ENCODE measurements at places on chromosomes 3 and 15.
A peak's percentile ranks its signal among the peaks of the same experiment; 100 is the strongest.

- peak; percentile 21 for DNase-seq
- H3K27ac ChIP-seq = peak overlapping the region; percentile 39
- H3K4me1 ChIP-seq = peaks cover 10% of the 10 kb centered on the region
Observed at GRCh38 chr3:181794011-181794790, 82.5 kb downstream of the SOX2 start.

DNA sequence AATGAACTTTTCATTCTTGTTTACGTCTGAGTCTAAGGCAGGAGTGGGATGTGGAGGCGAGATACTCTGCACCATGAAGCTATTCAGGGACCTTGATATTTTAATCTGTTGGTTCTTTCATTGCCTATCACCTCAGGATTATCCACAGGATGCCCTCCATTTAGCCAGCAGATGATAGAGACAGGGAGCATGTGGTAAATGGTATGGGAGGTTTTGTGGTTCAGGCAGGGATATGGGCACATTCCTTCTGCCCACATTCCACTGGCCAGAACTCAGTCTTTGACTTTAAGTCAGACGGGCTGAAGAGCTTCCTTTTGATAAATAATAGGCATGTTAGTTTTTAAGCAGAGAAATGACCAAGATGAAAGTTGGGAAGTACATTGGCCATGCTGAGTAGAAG lies 548.0 kb upstream of the CCDC54 start:
- H3K4me1 ChIP-seq = peaks cover 11% of the 10 kb centered on the region
- H3K27ac ChIP-seq = no peak overlapping the region
- no peak overlapping the region for H3K4me3 ChIP-seq
- no peaks in the 10 kb centered on the region for H3K27me3 ChIP-seq
- no peak for DNase-seq
- no peaks in the 10 kb centered on the region for H3K36me3 ChIP-seq

DNA sequence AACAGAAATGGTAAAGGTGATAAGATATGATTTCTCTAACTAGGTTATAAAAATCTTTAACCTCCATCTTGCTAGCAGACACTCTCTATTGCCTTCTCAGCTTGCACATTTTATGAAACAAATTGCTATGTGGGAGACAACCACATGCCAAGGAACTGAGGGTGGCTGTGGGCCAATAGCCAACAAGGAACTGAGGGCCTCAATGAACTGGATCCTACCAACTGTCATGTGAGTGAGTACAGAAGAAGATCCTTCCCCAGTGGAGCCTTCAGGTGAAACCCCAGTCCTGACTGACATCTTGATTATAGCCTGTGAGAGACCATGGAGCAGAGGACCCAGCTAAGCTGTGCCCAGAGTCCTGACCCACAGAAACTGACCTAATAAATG lies 129.2 kb upstream of the LRIG1 start:
- DNase-seq = no peak
- H3K4me1 ChIP-seq = peaks cover 12% of the 10 kb centered on the region
- H3K27me3 ChIP-seq = no peaks in the 10 kb centered on the region
- H3K36me3 ChIP-seq = no peaks in the 10 kb centered on the region
- no peak overlapping the region for H3K27ac ChIP-seq

GRCh38 chr3:52090131-52090932 lies 34.0 kb upstream of the DUSP7 start:
- no peak for DNase-seq
- peaks cover 7% of the 10 kb centered on the region for H3K36me3 ChIP-seq
- H3K27me3 ChIP-seq = no peaks in the 10 kb centered on the region
- H3K4me3 ChIP-seq = no peak overlapping the region

- no peaks in the 10 kb centered on the region for H3K36me3 ChIP-seq
- H3K4me3 ChIP-seq = no peak overlapping the region
- H3K27me3 ChIP-seq = no peaks in the 10 kb centered on the region
- DNase-seq = no peak
- no peak overlapping the region for H3K27ac ChIP-seq
- H3K4me1 ChIP-seq = peaks cover 12% of the 10 kb centered on the region
Observed at GRCh38 chr3:102180280-102180931, 254.4 kb upstream of the ZPLD1 start.

DNA sequence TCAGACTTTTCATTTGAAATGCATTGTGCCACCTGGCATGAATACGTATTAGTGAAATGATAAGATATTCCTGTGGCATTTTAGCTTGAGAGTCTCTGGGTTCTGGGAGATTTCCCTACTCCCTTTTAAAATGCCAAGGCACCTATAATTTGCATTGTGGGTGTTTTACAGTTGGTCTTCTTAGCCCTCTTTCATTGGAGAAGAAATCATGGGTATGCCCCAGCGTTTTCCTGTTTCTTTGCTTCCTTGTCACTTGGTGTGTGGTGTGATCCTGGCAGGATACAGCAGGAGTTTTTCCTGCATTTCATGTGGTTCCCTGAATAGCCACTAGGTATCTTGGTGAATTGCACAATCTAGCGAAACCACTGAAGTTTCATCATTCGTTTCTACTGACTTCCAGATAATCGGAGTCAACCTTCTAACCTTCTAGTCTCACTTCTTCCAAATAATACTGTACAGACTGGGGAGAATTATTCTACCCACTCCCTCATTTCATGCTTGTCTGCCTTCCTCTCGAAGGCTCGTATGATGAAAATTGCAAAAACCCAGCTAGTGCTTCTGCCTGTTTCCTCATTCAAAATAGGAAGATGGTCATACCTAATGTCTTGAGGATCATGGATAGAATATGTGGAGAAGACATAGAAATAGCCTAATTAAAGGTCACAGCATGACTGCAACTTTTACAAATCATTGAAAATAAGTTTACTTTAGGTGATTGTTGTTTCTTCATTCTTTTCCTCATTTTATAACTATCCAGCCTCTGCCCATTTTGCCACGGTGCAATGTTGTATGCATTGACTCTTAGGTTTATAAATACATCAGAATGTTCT lies 2.6 kb downstream of the BHLHE40 start:
- H3K27me3 ChIP-seq = peaks cover 58% of the 10 kb centered on the region
- H3K4me1 ChIP-seq = peaks cover 31% of the 10 kb centered on the region
- H3K27ac ChIP-seq = no peak overlapping the region
- no peak for DNase-seq
- H3K4me3 ChIP-seq = no peak overlapping the region

DNA sequence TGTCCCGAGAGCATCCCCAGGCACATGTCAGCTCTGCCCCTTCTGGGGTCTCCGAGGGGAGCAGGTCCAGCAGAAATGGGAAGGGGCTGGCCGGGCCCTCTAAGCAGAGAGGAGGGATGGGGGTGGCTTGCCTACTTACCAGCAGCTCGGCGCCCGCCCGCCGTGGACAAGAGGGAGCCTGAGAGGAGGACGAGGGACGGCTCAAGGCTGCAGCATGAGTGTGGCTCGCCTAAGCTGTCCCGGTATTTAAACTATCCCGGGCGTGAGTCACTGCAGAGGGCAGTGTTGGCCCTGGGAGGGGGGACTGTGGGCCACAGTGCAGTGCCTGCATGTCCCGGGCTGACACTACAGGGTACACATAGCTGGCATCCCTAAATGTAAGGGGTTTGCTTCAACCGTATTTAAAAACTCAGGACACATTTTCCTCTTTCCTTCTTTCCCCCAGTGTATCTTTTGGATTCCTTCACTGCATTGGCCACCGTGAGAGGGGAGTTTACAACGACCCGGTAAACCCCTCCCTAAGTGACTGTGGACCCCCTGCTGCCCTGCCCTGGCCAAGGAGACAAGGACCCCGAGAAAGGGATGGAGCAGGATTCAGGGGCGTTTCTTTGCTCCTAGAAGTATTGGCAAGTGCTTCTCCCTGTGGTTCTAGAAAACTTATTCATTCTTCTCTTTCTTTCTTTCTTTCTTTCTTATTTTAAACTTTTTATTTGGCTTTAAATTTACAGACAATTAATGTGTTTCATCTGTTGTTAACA lies at the start of gene LRRC15:
Gene LRRC15 (minus strand): TSS at position 222 of the 758 bp plus-strand sequence. CDS start 8,700 bp downstream, outside the sequence.
- H3K27ac ChIP-seq = no peak within 1 kb of the TSS
- peak; percentile 41 for DNase-seq
- H3K4me3 ChIP-seq = no peak within 1 kb of the TSS
- no peaks in the 10 kb centered on the region for H3K27me3 ChIP-seq
- H3K36me3 ChIP-seq = no peaks in the 10 kb centered on the region
- H3K4me1 ChIP-seq = peaks cover 23% of the 10 kb centered on the region

- H3K27ac ChIP-seq = no peak overlapping the region
- H3K4me3 ChIP-seq = no peak overlapping the region
- no peaks in the 10 kb centered on the region for H3K4me1 ChIP-seq
- no peaks in the 10 kb centered on the region for H3K27me3 ChIP-seq
- DNase-seq = no peak
Observed at GRCh38 chr3:124075753-124076152, 83.8 kb upstream of the ROPN1 start.

DNA sequence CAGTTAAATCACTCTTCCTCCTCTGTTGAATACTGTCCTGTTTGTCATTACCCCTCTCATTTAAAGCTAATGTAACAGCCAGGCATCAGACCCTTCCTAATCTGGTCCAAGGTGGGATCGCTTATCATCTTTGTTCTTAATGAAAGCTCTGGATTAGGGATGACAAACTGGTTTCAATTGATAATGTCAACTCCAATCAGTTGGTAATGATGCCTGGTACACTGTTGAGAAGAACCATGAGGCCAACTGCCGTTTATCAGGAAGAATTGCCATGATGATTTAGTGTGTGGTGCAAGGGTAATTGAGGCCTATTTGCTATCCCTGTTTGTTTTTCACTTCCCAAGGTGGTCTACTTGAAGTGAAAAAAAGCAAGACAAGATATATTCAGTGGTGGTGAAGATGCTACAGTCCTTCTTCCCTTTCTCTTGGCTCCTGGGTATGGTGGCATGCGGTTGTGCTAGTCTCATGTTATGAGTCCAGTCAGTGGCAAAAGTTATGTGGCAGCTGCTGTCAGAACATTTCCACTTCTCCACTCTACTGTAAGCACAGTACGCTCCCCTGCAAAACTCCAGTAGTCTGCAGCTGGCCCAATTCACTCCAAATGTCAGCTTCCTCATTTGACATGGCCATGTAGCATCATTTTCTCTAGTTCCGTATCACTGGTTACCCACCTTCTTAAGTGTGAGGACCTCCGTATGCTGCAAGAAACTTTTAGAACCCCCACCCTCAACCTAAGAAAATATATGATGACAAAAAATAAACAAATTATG lies 72.5 kb downstream of the MORC1 start:
- no peak overlapping the region for H3K4me3 ChIP-seq
- H3K36me3 ChIP-seq = no peaks in the 10 kb centered on the region
- DNase-seq = no peak
- no peaks in the 10 kb centered on the region for H3K4me1 ChIP-seq
- no peak overlapping the region for H3K27ac ChIP-seq

DNA sequence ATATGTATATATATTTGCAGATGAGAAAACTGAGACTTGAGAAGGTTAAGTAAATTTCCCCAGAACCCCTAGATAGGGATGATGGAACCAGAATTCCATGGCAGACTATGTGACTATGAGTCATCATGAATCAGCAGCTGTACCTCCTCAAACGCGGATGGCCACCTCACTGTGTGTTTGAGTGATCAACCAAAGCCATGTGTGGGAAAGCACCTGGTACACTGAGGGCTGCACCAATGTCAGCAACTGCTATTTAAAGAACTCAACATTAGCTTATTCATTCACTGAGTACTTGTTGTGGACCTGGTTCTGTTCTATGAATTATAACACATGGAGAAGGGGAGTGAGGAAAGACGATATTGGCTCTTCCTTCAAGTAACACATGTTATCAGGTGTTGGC lies 377.0 kb downstream of the GAP43 start:
- DNase-seq = no peak
- no peak overlapping the region for H3K27ac ChIP-seq
- no peaks in the 10 kb centered on the region for H3K27me3 ChIP-seq
- peaks cover 3% of the 10 kb centered on the region for H3K4me1 ChIP-seq
- no peaks in the 10 kb centered on the region for H3K36me3 ChIP-seq
- no peak overlapping the region for H3K4me3 ChIP-seq
